Vagina (tissue), 2 donors: ENCODE measurements at places on chromosomes 12 and 14.

DNA sequence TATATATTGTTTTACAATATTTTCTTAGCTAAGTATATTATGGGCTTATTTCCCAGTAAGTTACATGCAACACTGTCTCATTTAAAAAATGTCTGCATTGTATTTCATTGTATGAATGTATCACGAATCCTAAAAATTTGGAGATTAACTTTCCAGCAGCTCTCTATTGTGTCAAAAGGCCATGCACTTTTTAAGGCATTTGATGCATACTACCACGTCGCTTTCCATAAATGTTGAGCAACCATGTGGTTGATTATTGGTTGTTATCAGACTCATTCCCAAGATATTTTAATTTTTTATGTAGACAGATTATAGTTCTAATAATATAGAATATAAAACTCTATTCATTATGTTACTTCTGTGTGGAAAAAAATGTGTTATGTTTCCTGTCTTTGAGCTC, 79.9 kb downstream of the SMOC1 start:
- DNase-seq: no peak

DNA sequence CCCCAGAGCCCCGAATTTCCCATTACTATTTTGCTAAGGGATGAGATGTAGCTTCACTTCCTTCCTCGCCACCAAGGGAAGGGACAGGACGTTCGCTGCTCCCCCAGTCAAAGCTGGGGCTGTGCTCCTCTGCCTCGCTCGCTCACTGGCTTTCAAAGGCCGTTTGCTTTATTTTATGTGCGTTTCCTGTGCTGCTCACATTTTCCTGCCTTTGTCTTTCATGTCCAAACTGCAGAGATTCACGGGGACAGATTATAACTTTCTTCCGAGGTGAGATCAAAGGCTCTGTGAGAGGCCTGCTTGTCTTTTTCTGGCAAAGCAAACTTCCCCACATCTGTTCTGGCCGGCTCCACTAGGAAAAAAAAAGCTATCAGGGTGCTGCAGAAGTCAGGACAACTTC, 76.0 kb upstream of the FZD10 start:
- DNase-seq: no peak

DNA sequence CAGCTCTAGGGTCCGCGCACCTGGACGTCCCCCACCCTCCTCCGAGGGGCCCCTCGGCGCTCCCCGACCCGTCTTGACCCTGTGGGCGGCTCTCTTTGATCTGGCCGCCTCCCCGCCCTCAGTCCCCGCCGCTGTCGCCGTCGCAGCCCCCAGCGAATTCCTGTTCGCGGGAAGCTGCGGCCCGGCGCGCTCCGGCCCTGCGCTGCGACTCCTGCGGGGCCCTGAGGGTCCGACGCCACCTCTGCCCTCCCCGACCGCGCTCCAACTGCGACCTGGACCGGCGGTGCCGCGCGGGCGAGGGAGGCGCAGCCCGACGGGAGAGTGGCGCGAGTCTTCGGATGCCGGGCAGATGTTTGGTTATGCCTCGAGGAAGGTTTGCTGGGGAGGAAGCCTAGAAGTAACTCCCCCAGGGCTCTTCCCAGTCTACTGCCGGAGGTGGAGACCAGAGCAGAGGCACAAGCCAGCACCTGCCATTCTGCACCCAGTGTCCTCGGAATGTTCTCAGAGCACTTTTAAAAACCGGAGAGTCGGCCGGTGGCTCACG, 440 bp upstream of the ISM2 start:
- DNase-seq: no peak

DNA sequence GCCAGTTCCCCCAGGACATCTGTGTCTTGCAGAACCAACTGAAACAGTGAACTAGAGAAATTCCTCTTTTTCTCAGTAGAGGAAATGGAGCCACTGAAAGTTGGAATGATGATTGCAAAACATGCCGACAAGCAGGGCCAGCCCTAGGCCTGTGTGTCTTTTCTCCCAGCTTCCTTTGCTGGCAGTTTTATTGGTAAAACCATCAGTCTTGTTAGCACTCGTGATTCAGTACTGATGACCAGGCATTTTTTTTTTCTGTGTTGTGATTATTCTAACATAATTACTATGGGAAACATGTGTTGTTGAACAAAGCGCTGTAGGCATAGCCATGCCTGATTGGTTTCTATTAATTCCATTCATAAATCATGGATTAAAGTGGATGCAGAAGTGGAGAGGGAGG, 620.7 kb downstream of the AACS start:
- DNase-seq: no peak

- no peak for DNase-seq
These were observed 8.9 kb upstream of the FOXN3 start for GRCh38 chr14:89425931-89426330.

GRCh38 chr14:53193193-53193592, 40.1 kb upstream of the DDHD1 start:
- no peak for DNase-seq

GRCh38 chr12:116600959-116601918, 42.1 kb downstream of the MAP1LC3B2 start:
- no peak for DNase-seq

DNA sequence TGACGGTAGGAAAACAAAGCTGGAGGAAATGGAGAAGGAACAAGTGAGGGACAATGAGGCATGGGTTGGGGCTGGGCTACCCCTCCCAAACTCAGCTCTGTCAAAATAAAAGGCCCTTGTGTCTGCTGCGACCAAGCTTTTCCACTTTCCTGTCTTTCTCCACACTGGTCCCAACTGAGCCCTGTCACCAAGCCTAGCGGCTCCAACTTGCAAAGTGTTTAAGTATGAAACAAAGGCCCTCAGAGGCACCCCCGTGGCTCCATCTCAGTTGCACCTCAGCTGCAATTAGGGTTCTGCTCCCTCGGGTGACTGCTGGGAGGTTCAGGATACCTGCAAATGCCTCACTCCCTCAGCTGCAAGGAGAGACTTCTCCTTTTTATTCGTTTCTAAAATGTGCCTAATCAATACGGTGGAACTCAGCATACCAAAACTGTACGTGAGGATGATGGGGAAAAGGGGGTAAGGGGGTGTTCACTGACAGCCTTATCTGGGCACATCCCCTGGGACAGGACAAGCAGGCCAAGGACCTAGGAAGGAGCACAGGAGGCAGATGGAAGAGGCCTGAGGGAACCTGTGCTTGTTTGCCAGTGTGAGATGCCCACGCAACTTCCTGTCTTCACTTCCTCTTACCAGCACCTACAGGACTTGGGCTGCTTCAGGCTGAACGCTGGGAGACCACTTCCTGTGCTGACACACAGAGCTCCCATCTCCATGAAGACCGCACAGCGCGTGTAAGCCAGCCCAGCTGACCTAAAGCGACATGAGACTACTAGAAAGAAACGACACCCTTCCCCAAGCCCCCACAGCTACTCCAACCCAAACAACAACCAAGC, 8.9 kb downstream of the VAMP1 start:
- no peak for DNase-seq

- DNase-seq: no peak
These were observed 325.8 kb upstream of the OR4E1 start for GRCh38 chr14:21999402-21999801.

GRCh38 chr14:100442498-100443490, 119.7 kb downstream of the SLC25A47 start:
- DNase-seq: no peak

DNA sequence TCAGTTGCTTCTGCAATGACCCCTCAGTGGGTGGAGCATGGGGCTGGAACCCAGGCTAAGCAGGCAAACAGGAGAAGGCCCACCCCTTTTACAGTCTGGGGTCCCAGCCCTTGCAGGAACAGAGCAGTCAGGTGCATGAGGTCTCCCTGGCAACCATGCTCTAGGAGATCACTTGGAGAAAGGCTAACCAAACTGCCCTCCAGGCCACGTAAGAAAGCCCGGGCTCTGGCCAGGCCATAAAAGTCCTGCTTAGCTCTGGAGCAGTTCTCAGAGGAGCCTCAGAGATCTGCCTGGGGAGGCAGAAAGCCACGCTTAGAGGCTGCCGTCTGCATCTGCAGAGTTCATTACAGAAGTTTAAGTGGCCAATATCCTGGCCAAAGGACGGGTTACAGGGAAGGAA, 15.0 kb upstream of the TC2N start:
- DNase-seq: no peak

DNA sequence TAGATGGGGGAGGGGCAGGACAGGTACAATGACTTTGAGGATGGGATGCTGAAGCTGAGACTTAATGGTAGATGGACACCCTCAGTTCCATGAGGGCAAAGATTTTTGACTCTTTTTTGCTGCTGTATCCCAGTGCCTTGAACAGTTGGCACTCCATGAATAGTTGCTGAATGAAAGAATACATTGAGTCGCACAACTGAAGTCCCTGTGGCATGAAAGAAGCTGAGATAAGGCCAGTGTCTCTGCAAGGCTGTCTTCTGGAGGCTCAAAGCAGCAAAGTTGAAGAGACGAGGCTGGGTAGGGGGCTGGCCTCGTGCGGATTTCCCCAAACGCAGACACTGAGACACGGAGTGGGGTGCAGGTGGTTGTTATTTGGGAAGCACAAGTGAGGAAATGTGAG, 179.3 kb downstream of the ADCK1 start:
- DNase-seq: no peak

GRCh38 chr14:105508601-105509000, 17.6 kb downstream of the TEDC1 start:
- DNase-seq: no peak

DNA sequence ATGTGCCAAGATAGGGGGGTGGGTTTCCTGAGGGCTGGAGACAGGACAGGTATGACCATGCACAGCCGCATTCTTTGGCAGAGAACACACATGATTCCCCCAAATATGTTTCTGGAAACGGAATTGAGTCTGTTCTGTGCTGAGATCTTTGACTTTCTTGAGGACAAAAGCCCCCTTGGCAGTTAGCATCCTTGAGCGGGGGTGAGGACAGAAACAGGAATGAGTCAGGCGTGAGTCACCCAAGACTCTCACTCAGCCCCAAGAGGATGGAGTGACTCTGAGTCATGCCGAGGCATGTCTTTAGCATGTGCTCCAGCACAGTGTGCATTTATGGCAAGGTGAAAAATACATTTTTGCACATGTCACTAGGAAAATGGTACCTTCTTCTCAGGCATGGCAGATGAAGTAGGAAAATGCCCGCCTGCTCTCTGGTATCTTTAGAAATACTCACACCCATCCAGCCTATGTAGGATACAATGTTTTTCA, 52.1 kb downstream of the DAD1 start:
- DNase-seq: peak; percentile 94

DNA sequence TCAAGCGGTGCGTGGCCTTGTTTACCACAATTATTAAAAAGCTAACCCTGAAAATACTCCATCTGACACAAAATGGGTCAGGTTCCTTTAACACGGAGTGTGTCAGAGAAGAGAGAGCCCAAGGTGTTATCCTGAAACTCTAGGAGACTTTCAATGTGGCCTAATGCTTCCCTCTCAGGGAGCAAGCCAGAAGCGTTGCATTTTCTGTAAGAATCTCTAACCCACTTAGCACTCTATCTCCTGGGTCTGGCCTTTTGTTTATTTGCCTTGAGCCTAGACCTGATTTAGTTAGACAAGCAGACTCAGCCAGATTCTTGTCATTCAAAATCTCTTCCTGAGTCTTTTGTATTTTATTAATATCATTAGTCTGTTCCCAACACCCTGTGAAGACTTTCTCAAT, 184.0 kb upstream of the SYT1 start:
- no peak for DNase-seq

GRCh38 chr12:79327465-79327864, 363.3 kb downstream of the PAWR start:
- DNase-seq: no peak

DNA sequence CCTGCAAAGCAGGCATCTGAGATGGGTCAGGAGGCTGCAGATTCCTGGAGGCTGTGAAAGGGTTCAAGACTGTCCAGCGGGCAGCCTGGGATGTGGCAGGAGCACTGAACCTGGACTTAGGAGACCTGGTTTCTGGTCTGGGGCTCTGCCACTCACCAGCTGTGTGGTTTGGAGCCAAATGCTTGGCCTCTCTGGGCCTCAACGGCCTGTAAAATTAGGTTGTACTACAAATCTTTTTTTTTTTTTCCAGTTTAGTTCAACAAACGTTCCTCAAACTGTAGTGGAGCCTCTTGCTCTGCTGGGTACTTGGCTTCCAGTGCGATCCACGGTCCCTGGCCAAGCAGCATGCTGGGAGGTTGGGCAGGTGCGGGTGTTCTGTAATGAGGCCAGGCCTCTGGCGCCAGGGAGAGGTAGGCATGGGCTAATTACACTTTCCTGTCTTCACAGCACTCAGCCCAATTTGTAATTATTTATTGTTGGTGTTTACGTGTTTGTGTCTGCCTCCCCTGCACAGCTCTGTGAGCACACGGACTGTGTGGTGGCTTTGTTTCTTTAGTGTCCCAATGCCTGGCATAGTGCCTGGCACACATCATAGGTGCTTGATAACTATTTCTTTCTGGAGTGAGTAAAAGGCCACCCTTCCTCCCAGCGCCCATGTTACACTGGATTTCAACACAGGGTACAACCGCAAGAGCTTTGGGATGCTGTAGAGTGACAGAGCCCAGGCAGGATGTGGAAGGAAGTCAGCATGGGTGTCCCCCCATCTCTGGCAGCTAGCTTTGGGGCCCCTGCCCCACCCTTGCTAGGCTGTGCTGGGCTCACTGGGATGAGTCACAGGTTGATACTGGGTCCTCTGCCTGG, 5.8 kb upstream of the KRT80 start:
- no peak for DNase-seq

- no peak for DNase-seq
These were observed 474 bp downstream of the FITM1 start for GRCh38 chr14:24130717-24131548.

DNA sequence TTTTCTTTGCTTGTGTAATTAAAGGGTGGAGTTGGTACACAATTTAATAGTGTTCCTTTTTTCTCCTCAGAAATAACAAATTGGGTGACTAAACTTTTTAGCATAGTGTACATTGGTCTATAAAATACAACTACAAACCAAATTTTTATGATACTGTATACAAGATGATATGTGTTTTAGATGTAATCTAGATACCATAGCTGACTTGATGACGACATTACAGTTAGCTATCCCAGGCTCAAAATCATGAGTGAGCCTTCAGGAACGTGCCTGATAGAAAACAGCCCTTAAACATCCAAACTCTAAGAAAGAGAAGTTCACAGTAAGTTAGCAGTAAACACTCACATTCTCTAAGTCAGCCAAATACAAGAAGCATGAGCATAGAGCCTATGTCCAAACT, 99.0 kb upstream of the SSTR1 start:
- DNase-seq: no peak
